ENCODE measurements at places on chromosomes 12 and 14. TPM values are rescaled to one million over a fixed set of nuclear protein-coding genes. Genes with fewer than 3 reads are reported as not detected.

The NFATC4 gene
- 93.4 TPM for total RNA-seq

The FAR2 gene
- 11.1 TPM for total RNA-seq

The CD69 gene
- not detected for total RNA-seq

The HSPB8 gene
- total RNA-seq: 14.2 TPM

The CALM1 gene
- 270 TPM for total RNA-seq

The SMIM41 gene
- not detected for total RNA-seq

The DDX47 gene
- 39.3 TPM for total RNA-seq

- no peak overlapping the region for H3K4me3 ChIP-seq
- peaks cover 43% of the 10 kb centered on the region for H3K4me1 ChIP-seq
- no peak for DNase-seq
- no peaks in the 10 kb centered on the region for H3K27me3 ChIP-seq
These were observed 18.1 kb downstream of the MLXIP start for GRCh38 chr12:122096591-122097149.

DNA sequence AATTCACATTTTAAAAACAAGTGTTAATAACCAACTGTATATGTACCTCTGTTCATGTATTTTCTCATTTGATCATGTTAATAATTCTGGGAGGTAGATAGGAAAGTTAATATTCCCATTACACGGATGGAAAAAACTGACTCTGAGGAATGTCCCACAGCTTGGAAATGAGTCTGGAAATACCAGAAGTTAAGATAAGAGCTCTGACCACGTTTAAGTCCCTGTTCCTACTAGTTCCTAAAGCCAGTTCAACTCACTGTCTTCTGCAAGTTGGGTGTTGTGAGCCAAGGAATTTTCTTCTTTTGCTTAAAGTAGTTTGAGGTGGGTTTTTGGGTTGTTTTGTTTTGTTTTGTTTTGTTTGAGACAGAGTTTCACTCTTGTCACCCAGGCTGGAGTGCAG, 104.5 kb downstream of the TMEM30B start:
- no peak for DNase-seq
- H3K4me1 ChIP-seq: peaks cover 72% of the 10 kb centered on the region
- H3K4me3 ChIP-seq: no peak overlapping the region

DNA sequence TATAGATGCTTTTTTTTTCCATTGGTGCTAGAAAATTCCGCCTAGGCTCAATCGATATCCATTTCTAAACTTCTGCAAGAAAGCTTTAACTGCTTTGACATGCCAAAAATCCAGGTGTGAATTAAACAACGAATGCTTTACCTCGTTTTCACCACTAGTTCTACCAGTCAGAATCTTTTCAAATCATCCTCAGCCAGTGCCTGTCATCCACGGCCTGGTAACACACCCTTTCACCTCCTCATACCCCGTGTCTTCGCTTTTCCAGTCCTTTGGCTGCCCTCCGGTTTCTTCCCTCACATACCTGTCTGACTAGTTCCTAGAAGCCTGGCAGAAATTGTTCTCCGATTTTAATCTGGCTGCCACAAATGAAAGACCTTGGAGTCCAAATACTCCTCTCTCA, 1.4 kb upstream of the PHC1 start:
- peaks cover 16% of the 10 kb centered on the region for H3K4me1 ChIP-seq
- no peak for DNase-seq
- H3K36me3 ChIP-seq: no peaks in the 10 kb centered on the region
- peak overlapping the region; percentile 90 for H3K4me3 ChIP-seq
- H3K27me3 ChIP-seq: no peaks in the 10 kb centered on the region

- H3K36me3 ChIP-seq: no peaks in the 10 kb centered on the region
- DNase-seq: no peak
- peaks cover 7% of the 10 kb centered on the region for H3K27me3 ChIP-seq
- no peak within 1 kb of the TSS for H3K27ac ChIP-seq
- H3K4me1 ChIP-seq: no peaks in the 10 kb centered on the region
These were observed at the start of gene C12orf50 for GRCh38 chr12:88029093-88029665. Gene C12orf50, minus strand, starts transcription at chr12:88029401. Its CDS starts 2,439 bp downstream, at chr12:88026962.

- H3K36me3 ChIP-seq: peaks cover 8% of the 10 kb centered on the region
- no peak for DNase-seq
- no peaks in the 10 kb centered on the region for H3K27me3 ChIP-seq
- H3K4me1 ChIP-seq: peaks cover 30% of the 10 kb centered on the region
- peak overlapping the region; percentile 46 for H3K27ac ChIP-seq
- H3K4me3 ChIP-seq: no peak overlapping the region
These were observed 11.9 kb downstream of the CDC42BPB start for GRCh38 chr14:103045371-103045869.

- H3K27ac ChIP-seq: no peak overlapping the region
- H3K36me3 ChIP-seq: no peaks in the 10 kb centered on the region
- peaks cover 37% of the 10 kb centered on the region for H3K27me3 ChIP-seq
- no peaks in the 10 kb centered on the region for H3K4me1 ChIP-seq
- no peak for DNase-seq
These were observed 247.7 kb upstream of the SFSWAP start for GRCh38 chr12:131463174-131463573.

- peaks cover 2% of the 10 kb centered on the region for H3K36me3 ChIP-seq
- peaks cover 50% of the 10 kb centered on the region for H3K4me1 ChIP-seq
- H3K4me3 ChIP-seq: peak overlapping the region; percentile 14
- H3K27ac ChIP-seq: peak overlapping the region; percentile 90
- H3K27me3 ChIP-seq: no peaks in the 10 kb centered on the region
These were observed 58.0 kb downstream of the TMTC1 start for GRCh38 chr12:29725587-29726320.

GRCh38 chr12:1117371-1117770, 126.3 kb downstream of the ERC1 start:
- no peak for DNase-seq
- H3K4me3 ChIP-seq: no peak overlapping the region
- H3K27me3 ChIP-seq: no peaks in the 10 kb centered on the region
- H3K36me3 ChIP-seq: peaks cover under 1% of the 10 kb centered on the region
- peaks cover 17% of the 10 kb centered on the region for H3K4me1 ChIP-seq

DNA sequence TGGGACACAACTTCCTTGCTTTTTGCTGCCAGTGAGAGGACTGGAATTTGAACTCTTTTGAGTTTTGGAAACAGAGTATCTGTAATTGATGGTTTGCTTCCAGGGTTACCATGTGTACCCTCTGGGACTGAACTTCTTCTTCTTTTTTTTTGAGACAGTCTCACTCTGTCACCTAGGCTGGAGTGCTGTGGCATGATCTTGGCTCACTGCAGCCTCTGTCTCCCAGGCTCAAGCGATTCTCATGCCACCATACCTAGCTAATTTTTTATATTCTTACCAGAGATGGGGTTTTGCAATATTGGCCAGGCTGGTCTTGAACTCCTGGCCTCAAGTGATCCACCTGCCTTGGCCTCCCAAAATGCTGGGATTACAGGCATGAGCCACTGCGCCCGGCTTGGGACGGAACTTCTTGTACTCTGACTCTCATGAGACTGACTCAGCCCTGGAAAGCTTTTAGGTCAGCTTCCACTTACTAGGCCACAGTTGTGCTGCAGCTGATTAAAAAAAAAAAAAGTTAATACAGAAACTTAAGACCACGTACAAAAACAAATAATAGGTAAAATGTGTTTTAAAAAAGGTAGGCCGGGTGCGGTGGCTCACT, 15.8 kb downstream of the SEL1L start:
- no peak overlapping the region for H3K4me3 ChIP-seq
- peaks cover 32% of the 10 kb centered on the region for H3K4me1 ChIP-seq
- DNase-seq: no peak
- no peaks in the 10 kb centered on the region for H3K27me3 ChIP-seq

- H3K27me3 ChIP-seq: peaks cover 56% of the 10 kb centered on the region
- H3K36me3 ChIP-seq: peaks cover 8% of the 10 kb centered on the region
- H3K4me3 ChIP-seq: no peak overlapping the region
- no peaks in the 10 kb centered on the region for H3K4me1 ChIP-seq
- DNase-seq: no peak
These were observed 12.5 kb upstream of the IQSEC3 start for GRCh38 chr12:53735-54730.

DNA sequence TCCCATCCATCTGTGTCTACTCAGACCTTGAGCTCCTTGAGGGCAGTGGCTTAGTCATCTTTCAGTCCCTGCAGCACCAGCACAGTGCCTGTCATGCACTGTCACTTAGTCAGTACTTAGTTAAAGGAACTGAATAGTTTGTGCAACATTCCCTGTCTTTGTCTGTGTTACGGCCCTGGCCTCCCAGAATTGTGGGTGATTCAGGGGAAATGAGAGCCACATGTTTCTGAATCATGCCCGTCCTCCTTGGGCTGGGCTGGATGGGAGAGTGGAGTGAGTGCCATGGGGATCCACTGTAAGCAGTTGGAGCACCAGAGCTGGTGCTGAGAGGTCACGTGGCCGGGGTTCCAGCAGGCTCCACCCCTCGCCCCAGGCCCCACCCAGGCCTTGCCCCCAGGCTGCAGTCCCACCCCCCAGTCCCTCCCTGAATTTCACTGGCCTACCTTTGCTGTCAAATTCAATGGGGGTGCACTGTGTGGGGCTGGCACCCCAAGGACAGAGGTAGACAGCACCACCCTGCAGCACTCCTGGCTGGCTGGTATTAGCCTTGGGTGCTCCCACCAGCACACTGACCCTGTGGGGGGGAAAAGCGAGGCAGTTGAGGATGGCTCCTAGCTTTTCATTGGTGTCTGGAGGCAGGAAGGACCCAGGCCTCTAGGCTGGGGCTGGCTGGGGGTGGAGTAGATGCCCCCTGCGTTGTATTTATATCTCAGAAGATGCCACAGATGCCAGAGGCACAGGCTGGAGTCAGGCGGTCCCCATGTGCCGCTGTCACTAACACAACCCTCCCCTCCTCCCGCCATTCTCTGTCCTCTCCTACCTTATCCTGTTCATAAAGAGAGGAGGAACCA, 7.5 kb downstream of the ITGA5 start:
- no peak for DNase-seq
- peak overlapping the region; percentile 89 for H3K27ac ChIP-seq
- no peaks in the 10 kb centered on the region for H3K27me3 ChIP-seq
- H3K36me3 ChIP-seq: peaks cover 13% of the 10 kb centered on the region
- no peak overlapping the region for H3K4me3 ChIP-seq

DNA sequence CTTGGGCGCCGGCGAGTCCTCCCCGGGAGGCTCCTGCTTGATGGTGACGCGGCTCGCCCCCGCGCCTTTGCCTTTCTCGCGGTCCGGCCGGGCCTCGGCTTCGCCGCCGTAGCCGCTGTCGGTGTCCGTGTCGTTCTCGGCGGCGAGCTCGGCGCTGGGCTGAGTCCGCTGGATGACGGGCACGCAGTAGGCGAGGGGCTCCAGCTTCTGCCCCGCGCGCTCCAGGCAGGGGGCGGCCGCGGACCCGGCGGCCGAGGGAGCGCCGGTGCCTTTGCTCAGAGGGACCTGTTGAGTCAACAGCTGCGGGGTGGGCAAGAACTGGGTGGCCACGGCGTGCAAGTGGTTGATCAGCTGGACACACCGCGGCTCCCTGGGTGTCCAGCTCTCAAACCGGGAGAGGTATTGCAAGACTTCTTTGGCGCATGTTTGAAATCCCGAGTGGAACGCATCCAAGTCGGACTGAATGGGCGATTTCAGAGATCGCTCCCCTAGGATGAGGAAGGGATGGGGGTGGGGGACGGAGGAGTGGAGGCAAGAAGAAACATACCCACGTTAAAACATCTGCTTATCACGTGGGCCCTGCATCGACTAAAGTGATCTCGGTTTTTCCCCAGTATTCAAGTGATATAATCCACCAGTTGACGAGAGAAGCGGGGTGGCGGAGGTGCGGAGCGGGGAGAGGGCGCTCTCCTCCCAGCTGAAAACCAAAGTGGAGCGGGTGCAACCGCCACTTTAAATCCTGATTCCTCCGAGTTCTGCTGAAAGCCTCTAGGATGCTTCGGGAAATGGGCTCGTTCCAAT, 2.0 kb downstream of the BHLHE41 start:
- H3K36me3 ChIP-seq: no peaks in the 10 kb centered on the region
- H3K27me3 ChIP-seq: peaks cover 5% of the 10 kb centered on the region
- H3K27ac ChIP-seq: peak overlapping the region; percentile 86
- H3K4me1 ChIP-seq: peaks cover 41% of the 10 kb centered on the region

DNA sequence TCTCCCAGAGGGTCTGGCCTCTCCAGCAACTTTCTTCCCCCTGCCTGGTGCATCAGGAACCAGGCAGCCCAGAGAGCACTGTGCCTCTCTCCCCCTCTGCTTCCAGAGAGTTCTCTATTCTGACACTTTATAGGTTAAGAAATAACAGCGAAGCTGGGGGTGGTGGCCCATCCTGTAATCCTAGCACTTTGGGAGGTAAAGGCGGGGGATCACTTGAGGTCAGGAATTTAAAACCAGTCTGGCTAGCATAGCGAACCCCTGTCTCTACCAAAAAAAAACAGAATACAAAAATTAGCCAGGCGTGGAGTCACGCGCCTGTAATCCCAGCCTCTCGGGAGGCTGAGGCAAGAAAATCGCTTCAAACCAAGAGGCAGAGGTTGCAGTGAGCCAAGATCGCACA, 58.3 kb downstream of the ESRRB start:
- no peak overlapping the region for H3K4me3 ChIP-seq
- H3K27ac ChIP-seq: no peak overlapping the region
- no peak for DNase-seq
- no peaks in the 10 kb centered on the region for H3K4me1 ChIP-seq

- peaks cover 5% of the 10 kb centered on the region for H3K36me3 ChIP-seq
- H3K27ac ChIP-seq: no peak overlapping the region
- DNase-seq: no peak
- H3K4me1 ChIP-seq: peaks cover 19% of the 10 kb centered on the region
- H3K27me3 ChIP-seq: no peaks in the 10 kb centered on the region
- H3K4me3 ChIP-seq: no peak overlapping the region
These were observed 26.3 kb downstream of the RXYLT1 start for GRCh38 chr12:63805704-63806672.

DNA sequence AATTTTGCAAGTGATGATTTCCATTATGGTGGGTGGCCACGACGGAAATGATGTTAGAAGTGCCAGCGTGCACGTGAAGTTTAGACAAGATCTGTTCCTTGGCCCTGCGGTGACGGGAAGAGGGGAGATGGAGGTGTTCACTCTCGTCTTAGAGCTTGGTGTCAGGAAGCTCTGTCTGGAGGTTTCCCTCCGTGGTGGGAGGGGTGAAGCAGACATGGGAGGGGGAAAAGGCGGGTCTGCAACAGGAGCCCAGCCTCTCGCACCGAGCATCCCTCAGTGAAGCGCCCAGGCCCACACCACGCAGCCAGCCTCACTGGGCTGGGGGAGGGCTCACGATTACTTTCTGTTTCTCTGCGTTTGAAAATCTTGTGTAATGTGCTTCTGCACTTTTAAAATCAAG, 26.3 kb downstream of the EML1 start:
- H3K27ac ChIP-seq: no peak overlapping the region
- DNase-seq: no peak
- peaks cover 7% of the 10 kb centered on the region for H3K4me1 ChIP-seq
- H3K36me3 ChIP-seq: no peaks in the 10 kb centered on the region
